GM18507 (cell line): ENCODE measurements at places on chromosomes 11 and 22.

DNA sequence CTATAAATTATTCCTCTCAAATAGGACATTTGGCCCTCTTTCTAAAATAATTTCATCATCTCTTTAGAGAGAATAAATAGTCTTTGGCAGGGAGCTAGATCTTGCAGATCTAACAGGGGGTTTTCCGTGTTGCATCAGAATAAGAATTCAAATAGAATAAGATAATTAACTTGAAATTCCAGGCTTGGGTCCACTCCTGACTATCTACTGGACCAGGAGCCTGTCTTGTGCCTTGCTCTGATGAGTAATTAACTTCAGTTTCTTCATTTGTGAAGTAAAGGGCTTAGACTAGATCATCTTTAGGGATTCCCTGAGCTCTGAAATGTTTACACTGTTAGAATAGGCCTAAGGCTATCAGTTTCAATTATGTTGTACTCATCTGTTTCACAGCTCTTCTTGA, 23.5 kb upstream of the TMEM123 start:
- DNase-seq = no peak

DNA sequence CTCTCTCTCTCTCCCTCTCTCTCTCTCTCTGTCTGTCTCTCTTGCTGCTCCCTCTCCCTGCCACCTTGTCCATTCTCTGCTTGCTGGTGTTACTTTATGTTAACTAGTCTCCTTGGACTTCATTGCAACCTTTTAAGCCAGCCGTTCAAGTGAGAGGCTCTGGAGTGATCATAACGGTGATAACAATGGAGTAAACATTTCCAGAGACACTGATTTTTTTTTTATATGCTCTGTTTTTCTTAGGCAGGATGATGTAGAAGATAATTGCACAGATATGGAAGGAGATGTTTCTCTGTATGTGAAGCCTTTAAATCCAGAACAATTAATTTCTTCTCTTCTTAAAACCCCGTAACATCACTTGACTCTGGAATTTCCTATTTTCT, 287.7 kb downstream of the TMEM135 start:
- DNase-seq = no peak

DNA sequence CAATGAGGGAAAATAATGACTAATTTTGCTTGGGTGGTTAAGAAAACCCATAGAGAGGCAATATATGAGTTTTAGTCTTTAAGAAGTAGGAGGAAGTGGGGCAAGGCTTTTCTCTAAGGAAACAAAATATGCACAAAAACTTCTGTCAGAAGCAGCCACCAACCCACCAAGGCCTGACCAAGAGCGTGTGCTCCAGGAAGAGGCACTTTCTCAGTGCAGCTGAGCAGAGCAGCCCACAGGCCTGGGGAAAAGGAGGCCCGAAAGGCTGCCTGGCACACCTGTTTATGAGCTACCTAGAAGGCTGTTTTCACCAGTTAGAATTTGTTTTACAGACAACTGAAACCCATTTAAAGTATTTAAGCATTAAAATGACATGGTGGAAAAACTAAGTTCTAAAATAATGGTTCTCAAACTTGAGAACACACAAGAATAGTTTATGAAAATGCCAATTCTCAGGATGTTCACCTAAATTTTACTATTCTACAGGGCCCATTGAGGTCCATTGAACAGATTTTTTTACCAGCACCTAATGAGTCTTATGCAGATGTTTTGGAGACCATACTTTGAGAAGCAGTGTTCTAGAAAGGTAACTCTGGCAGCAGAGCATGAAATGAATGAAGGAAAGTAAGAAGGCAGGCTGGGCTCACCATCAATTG, 160.5 kb upstream of the DDI1 start:
- no peak for DNase-seq

DNA sequence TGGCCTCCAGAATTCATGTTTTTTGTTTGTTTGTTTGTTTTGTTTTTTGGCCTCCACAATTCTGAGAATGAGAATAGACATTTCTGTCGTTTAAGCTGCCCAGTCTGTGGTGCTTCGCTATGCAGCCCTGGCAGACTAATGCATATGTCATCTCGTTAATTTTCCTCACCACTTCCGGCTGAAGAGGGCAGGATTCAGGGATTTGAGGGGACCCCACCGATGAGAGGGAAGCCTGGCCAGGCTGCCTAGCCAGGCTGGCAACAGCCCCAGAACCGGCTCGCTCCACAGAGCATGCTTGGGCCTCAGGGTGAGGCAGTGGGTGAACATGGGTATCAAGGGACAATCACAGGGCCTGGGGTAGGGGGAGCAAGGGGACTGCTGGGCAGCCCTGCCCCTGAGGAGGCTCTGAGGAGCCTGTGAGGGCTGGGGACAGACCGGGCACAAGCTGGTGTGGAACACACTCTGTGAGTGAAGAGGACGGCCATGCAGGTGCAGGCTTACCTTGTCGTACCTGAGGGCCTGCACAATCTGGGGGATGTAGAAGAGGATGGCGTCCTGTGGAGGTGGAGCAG, 47.8 kb upstream of the SERPIND1 start:
- no peak for DNase-seq

- DNase-seq = no peak
These were observed 23.8 kb downstream of the FLRT1 start for GRCh38 chr11:64059339-64060140.

DNA sequence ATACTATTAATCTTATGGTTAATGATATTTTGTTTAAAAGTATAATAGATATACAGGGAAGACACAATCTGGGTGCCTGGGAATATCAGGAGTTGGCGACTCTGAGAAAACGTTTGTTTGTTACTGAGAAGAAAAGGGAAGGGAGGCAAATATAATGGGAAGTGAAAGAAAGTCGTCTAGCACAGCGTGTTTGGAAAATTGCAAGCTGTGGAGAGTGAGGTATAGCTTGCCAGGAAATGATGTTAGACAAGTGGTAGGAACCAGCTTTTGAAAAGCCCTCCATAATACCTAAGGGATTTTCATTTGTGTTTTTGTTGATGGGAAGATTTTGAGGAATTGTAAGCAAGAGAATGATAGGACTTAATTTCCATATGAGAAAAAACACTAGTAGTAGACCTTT, 322.2 kb downstream of the LUZP2 start:
- no peak for DNase-seq

- no peak for DNase-seq
These were observed 78.2 kb downstream of the PPFIBP2 start for GRCh38 chr11:7591987-7592386.

DNA sequence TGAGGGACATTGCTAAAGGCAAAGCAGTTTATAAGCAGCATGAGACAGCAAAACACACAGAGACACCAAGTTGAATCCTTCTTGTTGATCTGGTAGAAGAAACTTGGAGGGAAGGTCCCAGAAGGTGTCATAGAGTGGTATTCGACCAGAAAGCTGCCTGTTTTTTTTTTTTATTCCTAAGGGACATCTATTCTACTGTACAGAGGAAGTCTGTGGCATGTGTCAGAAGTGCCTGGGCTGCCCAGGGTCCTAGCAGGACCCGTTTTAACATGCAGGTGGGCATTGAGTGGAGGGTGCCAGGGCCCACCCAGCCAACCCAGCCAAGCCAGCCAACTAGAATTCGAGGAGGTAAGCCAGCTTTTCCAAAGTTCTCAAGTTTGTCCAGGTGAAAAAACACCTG, 68.0 kb upstream of the ATXN10 start:
- DNase-seq = no peak

- DNase-seq = no peak
These were observed 370.1 kb downstream of the OPCML start for GRCh38 chr11:133162227-133162626.

DNA sequence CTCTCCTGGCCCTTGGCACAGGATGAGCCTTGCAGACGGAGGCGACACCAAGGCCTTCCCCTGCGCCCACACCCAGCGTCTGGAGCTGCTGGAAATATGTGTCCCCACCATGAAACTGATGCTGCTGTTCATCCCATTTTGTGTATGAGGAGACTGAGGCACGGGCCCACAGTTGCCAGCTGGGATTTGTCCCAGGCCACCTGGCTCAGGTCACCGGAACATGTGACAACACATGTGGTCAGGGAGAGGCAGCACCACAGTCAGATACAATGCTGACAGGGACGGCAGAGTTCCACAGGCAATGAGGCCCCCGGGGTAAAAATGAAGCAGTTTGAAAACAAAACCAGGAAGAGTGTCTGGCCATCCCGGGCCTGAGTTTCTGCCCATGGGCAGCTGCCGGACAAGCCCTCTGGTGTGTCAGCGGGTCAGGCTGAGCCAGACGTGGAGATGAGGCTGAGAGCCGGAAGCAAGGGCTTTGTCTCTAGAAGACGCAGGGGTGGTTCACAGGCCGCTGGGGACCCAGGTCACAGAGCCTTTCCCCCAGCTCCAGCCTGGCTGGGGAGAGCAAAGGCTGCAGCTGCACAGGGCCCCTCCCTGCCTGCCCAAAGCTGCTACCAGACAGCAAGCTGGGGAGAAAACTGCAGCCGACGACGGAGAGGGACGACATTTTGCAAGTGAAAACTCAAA, 80.7 kb downstream of the CDKN1C start:
- no peak for DNase-seq

DNA sequence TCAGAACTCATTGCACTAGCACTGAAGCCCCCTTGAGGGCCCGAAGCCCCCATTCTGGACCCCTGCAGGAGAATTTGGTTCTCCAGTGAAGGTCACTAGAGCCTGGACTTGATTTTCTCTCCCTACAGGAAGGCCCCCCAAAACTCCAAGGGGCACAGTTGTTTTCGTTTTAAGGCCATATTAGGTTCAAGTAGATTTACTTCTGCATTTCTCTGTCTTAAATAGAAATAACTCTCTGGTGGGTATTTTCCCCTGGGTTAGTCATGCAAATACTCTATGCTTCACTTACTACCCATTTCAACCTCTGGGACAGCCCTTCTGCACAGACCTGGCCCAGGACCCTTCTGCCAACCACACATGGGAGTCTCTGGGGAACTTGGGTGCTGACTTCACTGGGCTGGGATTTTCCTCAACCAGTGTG, 41.6 kb downstream of the WEE1 start:
- no peak for DNase-seq

DNA sequence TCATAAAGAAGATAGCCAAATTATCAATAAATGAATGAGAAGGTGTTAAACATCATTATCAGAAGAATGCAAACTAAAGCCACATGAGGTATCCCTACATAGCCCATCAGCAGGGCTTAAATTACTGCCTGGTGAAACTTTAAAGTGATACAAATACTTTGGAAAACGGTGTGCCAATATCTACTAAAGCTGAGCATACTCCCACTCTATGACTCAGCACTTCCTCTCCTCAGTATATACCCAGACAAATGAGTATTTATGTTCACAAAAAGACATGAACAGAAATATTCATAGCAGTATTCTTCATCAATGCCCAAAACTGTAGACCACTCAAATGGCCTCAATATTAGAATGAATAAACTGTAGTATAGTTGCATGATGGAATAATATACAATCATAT, 284.6 kb upstream of the ZC3H12C start:
- DNase-seq = no peak

DNA sequence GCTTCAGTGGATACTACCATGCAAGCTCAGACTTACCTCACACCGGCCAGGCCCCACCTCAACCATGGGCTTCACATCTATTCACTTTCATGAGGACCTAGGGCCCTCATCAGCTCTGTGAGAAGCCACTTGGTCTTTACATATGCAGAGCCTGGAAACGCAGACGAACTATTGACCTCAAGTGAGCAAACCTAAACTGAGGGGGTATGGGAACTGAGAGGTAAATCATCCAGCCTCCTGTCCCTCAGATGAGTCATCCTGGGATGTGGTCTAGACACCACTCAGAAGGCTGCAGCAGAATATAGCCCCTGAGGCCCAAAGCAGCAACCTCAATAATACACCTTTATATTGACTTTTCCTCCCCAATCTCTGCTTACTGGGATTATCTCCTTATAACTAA, 578.0 kb downstream of the INSC start:
- DNase-seq = no peak

- no peak for DNase-seq
These were observed 7.3 kb upstream of the GTSE1 start for GRCh38 chr22:46289244-46289891.

GRCh38 chr11:73570415-73571114, 27.3 kb downstream of the FAM168A start:
- DNase-seq = no peak

- DNase-seq = no peak
These were observed 17.3 kb upstream of the TREH start for GRCh38 chr11:118696673-118697226.

GRCh38 chr22:38843657-38844314, at the start of gene NPTXR:
Gene NPTXR (minus strand): TSS chr22:38844028.
- no peak for DNase-seq

DNA sequence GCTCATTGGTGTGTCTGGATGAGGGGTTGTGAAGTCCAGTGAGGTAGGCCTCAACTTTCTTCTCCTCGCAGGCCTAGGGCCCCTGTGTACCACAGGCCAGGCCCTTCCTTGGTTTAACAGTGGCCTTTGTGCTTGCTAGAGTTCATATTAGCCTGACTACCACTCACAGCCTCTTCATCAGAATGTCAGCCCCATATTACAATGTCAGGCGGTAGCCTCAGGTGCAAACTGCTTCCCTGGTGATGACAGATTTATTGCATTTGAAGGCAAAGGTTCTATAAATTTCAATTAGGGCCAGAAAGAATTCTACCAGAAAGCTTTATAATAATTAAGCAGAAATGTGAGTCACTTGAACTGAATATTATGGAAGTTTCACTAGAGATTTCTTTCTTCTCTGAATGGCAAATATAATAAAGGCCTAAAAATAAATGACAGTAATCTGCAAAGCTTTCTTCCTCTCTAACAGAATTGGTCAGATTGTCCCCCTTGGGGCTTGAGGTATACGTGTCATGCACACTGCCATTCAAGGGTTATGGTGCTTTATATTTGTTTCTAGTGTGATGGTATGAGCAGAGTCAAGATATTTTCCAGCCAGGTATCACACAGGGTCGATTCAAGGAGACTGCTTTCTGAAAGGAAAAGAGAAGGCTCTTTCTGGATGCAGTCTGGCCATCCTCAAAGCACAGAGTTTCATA, 210.3 kb downstream of the CWF19L2 start:
- DNase-seq = no peak

- DNase-seq = no peak
These were observed 686.1 kb downstream of the TBC1D22A start for GRCh38 chr22:47448231-47449223.

DNA sequence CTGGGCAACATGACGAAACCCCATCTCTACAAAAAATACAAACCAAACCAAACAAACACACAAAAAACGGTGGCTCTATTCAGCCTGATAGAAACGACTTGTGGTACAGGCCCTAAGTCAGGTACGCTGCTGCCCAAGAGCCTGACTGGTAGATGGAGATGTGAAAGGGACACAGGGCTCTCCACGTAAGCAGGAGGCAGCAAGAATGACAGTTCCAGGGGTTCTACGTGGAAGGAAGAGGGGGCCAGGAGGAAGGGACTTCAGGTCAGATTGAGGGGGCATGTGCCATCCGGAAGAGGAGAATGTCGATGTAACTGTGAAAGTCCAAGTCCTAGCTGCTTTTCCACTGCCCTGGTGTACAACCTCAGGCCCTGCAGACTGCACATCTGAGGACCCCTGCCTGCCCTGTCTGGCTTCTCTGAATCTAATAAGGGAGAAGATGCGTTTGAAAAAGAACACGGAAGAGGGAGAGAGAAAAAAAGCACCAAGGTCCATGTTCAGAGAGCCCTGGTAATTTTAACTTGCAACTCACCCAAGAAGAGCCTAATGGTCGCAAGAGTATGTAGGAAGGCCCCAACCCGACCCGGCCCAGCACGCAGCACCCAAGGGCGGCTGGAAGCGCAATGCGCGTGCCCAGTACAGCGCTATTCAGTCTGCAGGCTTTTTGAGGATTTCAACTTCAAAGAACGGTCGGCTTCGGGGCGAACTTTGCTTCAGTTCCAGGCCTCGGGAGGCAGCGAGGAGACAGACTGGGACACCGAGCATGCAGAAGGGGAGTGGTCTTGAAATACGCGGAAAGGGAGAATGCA, 909 bp upstream of the ZNRD2 start:
- no peak for DNase-seq

- no peak for DNase-seq
These were observed 34.3 kb downstream of the MRTFA start for GRCh38 chr22:40602231-40602630.
